ENCODE measurements at places on chromosomes 1 and 21.
A peak's percentile ranks its signal among the peaks of the same experiment; 100 is the strongest.

DNA sequence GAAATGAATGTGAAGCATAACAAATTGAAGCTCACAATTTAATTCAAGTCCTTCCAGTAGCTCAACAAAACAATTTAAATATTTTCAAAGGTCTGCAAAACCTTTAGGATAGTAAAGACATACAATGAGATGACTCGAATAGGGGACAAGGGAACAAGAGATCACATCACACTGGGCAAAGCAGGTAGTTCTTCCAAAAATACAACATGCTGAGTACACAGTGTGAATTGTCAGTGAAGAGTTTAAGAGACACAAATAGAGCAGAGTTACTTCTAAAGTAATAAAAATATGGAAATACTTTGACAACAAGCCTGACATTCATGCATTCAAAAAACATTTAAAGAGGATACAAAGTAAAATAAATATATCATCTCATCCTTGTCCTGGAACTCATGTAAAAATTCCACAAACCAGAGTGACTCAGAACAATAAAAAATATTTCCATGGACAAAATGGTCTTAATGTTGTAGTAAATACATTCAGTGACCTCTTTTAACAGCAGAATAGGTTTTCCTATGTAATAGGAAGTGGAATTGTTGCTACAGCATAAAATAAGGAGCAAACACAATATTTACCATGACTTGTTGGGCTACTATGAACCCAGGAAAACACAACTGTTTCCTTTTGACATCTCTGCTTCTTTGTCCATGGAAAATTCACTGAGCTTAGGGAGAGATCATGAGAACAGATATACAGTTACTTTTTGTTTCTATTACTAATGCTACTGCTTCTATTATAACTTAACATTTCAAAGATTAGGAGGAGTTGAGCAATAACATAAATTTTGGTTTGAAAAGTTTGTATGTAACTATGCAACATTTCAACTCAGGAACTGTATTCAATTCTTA, 83.7 kb upstream of the BCL10 start:
- peak; percentile 60 for DNase-seq

- no peak for DNase-seq
These were observed 11.5 kb downstream of the FCRL5 start for GRCh38 chr1:157540852-157541251.

DNA sequence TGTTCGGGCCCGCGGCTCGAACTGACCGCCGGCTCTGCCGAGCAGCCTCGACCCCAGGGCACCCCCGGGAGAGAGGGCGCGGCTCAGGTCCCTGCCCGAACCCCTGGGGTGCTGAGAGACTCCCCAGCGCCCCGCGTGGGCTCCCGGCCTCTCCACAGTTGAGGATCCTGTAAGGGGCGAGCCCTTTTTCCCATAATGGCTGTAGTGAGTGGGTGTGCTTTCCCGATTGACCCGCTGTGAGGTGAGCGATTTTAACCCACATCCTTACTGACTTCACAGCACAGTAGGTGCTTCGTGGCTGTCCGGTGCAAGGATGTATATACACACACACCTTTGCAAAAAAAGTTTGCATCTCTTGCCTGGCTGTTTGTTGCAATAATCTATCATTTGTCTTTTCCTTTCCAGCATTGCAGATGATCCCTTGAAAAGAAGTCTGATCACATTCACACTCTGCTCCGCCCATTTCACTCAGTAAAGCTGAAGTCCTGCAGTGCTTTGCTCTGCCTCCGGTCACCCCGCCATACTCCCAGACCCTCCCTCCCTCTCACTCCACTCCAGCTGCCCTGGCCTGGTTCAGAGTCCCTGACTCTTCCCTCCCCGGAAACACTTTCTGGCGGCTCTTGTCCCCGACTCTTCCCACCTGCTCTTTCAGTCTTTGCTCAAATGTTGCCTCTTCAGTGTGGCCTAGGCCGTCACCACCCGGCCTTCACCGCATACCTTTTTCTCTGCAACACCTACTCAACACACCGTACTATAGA, 955 bp upstream of the UBE2G2 start:
- no peak for DNase-seq

- DNase-seq = no peak
These were observed 383.7 kb downstream of the ZP4 start for GRCh38 chr1:237507005-237507404.

- no peak for DNase-seq
These were observed 147.6 kb downstream of the DSCAM start for GRCh38 chr21:40699366-40699765.

- no peak for DNase-seq
These were observed 43.7 kb upstream of the PIGC start for GRCh38 chr1:172487550-172487949.

DNA sequence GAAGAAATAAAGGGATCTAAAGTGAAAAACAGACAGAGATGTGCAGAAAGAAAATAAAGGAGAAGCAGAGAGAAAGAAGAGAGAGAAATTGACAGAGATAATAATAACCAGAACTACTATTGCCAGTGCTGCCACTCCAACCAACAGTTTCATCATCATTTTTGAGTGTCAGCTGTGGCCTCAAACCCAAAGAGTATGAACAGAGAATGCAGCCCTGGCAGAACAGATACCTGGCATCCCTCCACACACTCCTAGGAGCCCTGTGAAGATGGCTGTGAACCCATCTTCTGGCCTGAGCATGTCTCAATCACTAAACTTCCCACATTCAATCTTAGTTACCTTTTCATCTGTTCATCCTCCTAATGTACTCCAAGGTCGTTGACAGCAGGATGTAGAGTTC, 385.8 kb upstream of the NFIA start:
- DNase-seq = no peak

DNA sequence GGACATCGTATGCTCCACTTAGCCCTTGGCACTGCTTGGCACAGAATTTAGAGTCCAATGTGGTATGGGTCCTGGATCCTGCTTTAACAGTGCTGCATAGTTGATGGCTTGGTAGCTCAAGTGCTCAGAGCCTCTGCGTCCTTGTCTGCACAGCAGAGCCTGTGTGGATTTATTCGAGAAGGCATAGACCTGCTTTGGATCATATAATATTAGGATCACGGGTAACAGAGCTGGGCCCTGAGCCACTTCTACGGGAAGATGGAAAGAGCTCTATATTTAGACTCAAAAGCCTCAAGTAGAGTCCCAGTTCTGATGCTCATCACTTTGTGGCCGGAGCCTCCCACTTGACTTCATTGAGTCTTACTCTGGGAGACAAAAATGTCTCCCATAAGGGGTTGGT, 164.4 kb upstream of the EDN2 start:
- no peak for DNase-seq

DNA sequence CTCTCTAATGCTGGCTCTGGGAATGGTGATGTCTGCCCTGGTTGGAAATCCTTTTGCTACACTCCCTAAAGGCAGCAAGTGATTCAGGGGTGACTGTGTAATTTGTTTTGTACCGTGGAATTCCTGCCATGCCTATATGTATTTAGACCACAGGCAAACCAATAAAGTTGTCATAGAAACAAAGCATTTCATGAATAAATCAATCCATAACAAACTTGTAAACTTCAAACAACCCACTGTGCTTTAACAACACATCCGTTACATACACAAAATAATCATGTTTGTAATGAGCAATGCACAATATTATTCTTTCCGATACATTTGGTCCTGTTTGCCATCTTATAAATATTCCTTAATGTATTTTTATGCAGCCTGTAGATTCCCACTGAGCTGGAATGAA, 330.3 kb upstream of the SNX7 start:
- DNase-seq = no peak

GRCh38 chr1:25590096-25590824, 26.3 kb upstream of the MAN1C1 start:
- peak; percentile 39 for DNase-seq

GRCh38 chr1:206982216-206982615, 12.0 kb upstream of the FCAMR start:
- DNase-seq = peak; percentile 59

GRCh38 chr1:53249706-53250105, 11.4 kb upstream of the MAGOH start:
- no peak for DNase-seq

GRCh38 chr1:182709225-182709764, 24.9 kb upstream of the RGS8 start:
- no peak for DNase-seq

- peak; percentile 22 for DNase-seq
These were observed 22.8 kb downstream of the CDC7 start for GRCh38 chr1:91523482-91523881.

- no peak for DNase-seq
These were observed 217.5 kb downstream of the CAMTA1 start for GRCh38 chr1:7002728-7003127.

- no peak for DNase-seq
These were observed 97.4 kb upstream of the DUSP10 start for GRCh38 chr1:221839321-221839720.

- no peak for DNase-seq
These were observed 737.6 kb upstream of the CHRM3 start for GRCh38 chr1:238648751-238649150.

DNA sequence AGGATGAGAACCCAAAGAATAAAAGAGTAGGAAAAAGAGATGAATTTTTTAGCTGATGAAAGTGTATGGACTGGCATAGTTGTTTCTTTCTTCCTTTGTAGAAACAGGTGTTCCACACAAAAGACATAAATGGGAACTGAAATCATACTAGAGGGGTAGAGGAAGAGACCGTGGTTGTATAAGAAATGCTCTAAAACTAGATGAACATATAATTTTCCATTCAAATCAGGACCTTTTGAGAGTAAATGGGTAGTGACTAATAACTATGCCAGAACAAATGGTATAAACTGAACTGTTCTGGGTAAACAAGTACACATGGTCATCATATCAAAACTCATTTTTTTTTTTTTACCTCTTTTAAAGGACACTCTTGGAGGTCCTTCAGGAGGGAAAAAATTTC, 344.2 kb downstream of the VAV3 start:
- no peak for DNase-seq

GRCh38 chr1:69070660-69071373, 496.9 kb upstream of the LRRC7 start:
- DNase-seq = no peak

DNA sequence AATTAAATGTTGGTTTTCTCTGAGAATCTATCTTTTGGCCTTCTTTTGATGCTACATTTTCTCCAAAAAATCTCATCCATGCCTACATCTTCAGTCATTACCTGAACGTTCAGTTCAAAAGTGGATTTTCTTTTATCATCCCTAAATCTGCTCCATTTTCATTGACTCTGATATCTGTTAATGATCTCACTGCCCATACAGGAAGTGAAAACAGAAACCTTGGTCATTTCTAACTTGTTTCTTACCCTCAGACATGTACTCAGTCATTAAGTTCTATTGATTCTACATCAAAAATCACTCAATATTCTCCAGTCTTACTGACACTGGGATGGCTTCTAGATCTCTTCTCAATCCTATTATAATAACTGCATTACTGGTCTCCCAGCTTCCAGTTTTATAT, 22.7 kb downstream of the PRKACB start:
- no peak for DNase-seq

GRCh38 chr1:97365026-97365425, 555.8 kb downstream of the DPYD start:
- DNase-seq = no peak

- DNase-seq = no peak
These were observed 3.1 kb upstream of the NCF2 start for GRCh38 chr1:183593356-183593755.

GRCh38 chr21:31558189-31558961, 101.1 kb upstream of the SOD1 start:
- peak; percentile 22 for DNase-seq

GRCh38 chr1:18751425-18751824, 108.0 kb downstream of the TAS1R2 start:
- no peak for DNase-seq

GRCh38 chr1:229629261-229629660, 3.2 kb downstream of the URB2 start:
- peak; percentile 25 for DNase-seq

DNA sequence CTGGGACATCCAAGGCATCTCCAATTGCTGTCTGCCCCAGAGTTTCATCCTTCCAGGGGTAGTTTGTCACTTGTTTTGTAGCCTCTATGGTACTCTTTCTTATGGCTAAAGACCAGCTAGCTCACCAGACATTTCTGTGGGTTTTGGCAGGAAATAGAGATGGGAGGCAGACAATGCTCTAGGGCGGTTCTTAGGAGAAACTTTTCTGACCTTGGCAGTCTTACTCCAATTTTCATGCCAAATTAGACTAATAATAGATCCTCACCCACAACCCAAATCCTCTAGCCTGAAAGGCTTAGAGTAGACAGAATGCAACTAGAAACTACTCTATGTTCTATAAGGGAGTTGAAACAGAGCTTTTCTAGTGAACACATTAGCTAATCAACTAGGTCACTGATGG, 69.8 kb downstream of the LRIG2 start:
- peak; percentile 85 for DNase-seq

DNA sequence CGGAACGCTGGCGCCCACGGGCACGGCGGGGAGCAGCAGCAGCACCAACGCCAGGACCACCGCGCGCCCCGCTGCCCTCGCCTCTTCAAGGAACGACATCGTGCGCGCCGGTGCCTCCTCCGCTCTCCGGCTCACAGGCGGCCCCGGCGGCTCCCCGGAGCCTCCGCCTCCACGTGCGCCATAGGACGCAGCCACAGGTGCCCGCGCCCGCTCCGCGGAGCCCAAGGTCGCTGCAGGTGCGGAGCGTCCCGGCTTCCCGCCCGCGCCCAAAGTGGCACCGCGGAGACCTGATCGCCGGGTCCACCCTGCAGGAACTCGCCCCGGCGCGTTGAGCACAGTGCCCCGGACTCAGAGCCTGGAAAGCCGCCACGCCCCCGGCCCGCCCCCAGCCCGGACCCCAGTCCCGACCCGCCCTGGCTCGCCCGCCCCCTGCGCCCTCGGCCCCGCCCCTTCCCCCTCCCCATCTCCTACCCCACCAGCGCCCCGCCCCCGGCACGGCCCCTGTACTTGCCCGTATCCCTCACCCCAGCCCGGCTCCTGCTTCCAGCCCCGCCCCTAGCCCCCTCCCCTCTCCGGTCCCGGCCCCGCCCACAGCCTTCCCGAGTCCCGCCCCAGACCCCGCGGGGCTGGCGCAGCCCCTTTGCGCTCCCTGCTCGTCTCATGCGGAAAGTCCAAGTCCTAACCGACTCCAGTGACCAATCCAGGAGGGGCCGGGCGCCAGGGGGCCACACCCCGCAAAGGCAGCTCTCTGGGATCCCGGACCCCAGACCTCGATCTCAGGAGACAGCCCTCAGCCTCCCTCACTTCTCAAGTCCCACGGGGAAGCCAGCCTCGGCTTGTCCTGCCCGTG, at the start of gene MEGF6:
TSS of gene MEGF6 (minus strand) at position 339 of the 850 bp plus-strand sequence. CDS start at position 99, 240 bp downstream.
- no peak for DNase-seq

- no peak for DNase-seq
These were observed 67.1 kb downstream of the DDR2 start for GRCh38 chr1:162699366-162699765.

- peak; percentile 21 for DNase-seq
These were observed 85.2 kb downstream of the SDCCAG8 start for GRCh38 chr1:243341074-243341473.
